ENCODE measurements at places on chromosomes 16 and 17. TPM values are rescaled to one million over a fixed set of nuclear protein-coding genes. Genes with fewer than 3 reads are reported as not detected.
A peak's percentile ranks its signal among the peaks of the same experiment; 100 is the strongest.

DNA sequence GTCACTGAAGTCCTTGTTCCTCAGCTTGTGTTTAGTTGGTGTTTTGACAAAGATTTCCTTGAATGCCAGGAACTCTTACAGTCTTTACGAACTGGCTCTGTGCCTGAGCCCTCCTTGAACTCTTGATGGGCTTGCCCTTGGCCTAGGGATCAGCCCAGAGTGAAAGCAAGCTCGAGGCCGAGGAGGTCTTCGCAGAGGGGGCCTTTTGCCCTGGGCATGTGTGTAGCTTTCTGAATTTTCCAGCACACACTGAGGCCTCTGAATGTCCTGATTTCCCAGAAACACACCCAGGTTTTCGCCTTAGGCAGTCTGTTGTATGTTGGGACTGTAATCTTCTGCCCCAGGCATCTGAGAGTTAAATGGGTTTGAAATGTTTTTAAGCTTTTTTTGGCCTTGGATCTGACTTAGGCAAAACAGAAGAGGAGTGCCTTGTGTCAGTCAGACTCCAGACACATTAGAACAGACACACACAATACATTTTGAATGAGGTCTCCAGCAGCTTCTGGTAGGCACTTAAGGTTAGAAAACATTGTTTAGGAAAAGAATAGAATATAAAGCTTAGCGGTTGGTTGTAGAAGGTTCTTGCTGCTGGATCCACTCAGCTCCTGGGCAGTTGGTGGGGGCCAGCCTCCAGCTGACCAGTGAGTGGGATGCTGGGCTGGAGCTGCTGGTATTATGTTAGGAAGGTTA is 17.1 kb downstream of the FOXK2 start:
- H3K4me1 ChIP-seq: peaks cover under 1% of the 10 kb centered on the region
- no peak overlapping the region for H3K27ac ChIP-seq
- H3K27me3 ChIP-seq: no peaks in the 10 kb centered on the region
- DNase-seq: no peak
- H3K4me3 ChIP-seq: no peak overlapping the region

GRCh38 chr17:8147805-8148404 is 4.3 kb downstream of the PER1 start:
- DNase-seq: no peak
- no peak overlapping the region for H3K27ac ChIP-seq
- peaks cover 75% of the 10 kb centered on the region for H3K36me3 ChIP-seq
- H3K27me3 ChIP-seq: no peaks in the 10 kb centered on the region
- peaks cover 37% of the 10 kb centered on the region for H3K4me1 ChIP-seq
- H3K4me3 ChIP-seq: no peak overlapping the region

DNA sequence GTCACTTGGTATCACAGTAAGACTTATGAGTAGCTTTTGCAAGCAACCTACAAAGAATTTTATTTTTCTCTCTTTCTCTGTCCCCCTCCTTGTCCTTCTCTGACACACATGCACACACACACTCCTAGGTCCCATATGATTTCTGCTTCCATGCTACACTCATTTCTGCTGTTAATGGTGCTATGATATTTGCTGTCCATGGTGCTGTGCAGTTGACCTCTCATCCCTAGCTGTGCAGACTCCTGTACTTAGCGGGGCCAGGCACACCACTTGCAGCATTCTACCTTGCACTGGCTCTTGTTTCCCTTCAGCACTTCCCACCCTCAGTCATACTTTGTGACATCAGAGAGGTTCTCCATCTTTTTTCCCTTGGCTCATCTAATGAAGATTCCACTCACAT is 158.9 kb upstream of the CNTNAP4 start:
- no peak overlapping the region for H3K27ac ChIP-seq
- DNase-seq: no peak
- H3K27me3 ChIP-seq: no peaks in the 10 kb centered on the region
- no peak overlapping the region for H3K4me3 ChIP-seq
- H3K36me3 ChIP-seq: no peaks in the 10 kb centered on the region

The IKZF3 gene
- 108 TPM for total RNA-seq

The BEAN1 gene
- total RNA-seq: not detected

- no peak for DNase-seq
- peaks cover 10% of the 10 kb centered on the region for H3K4me1 ChIP-seq
- H3K36me3 ChIP-seq: no peaks in the 10 kb centered on the region
- no peak overlapping the region for H3K4me3 ChIP-seq
- H3K27me3 ChIP-seq: no peaks in the 10 kb centered on the region
Measured at GRCh38 chr16:27152121-27152520, 51.2 kb upstream of the KDM8 start.

DNA sequence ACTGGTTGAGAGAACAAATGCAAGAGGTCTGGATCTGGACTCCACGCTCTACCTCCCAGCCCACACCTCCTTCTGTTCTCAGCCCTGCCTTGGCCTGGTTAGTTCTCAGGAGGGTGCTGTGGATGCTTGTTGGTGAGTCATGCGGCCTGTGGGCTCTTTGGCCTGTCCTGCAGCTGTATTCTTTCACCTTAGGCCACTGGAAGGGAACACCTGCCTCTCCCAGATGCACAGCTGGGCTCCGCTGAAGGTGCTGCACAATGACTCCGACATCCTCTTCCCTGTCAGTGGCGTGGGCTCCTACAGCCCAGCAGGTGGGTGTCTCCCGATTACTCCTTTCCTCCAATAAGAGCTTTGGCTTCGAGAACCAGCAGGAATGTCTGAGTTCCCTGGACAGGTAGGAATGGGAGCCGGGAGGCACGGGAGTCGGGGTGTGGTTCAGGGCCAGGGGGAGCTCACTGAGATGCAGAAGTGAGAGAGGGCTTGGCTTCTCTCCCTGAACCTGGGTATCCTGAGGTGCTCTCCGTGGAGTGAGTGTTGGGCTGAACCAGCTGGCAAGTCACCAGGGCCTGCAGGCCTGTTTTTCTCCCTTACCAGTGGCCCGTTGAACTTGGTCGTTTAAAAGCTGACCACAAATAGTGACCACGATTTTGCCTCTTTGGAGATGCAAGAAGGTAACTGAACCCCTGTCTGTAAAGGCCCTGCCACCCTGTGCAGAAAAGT is 85.0 kb downstream of the SNX29 start:
- H3K4me3 ChIP-seq: no peak overlapping the region
- H3K4me1 ChIP-seq: peaks cover 9% of the 10 kb centered on the region
- peaks cover 8% of the 10 kb centered on the region for H3K36me3 ChIP-seq
- no peak for DNase-seq
- no peak overlapping the region for H3K27ac ChIP-seq
- no peaks in the 10 kb centered on the region for H3K27me3 ChIP-seq

DNA sequence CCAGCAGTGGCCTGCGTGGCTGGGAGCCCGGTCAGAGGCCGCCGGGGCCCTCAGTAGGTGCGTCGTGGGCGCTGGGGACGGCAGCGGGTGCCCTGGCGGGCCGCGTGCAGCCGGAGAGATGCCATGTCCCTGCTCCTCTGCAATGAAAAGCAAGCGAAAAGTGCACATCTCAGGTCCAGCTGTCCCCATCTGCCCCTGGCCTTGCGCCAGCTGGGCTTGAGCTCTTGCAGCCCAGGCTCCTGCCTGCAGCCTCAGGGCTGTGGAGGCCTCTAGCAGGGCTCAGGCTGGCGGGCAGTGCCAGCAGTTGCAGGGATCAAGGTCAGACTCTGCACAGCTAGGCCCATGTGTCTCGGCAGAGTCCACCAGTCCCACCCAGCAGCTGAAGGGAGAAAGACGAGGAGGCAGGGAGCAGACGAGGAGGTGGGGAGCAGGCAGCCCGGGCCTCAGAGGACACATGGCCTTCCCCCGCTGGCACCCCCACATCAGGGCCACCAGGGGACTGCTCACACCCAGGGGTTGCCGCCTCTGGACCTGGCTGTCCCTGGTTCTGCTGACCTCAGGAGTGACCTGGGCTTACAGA is 11.2 kb downstream of the SLC16A3 start:
- H3K27me3 ChIP-seq: no peaks in the 10 kb centered on the region
- peaks cover 30% of the 10 kb centered on the region for H3K36me3 ChIP-seq
- H3K4me3 ChIP-seq: no peak overlapping the region
- H3K4me1 ChIP-seq: peaks cover 28% of the 10 kb centered on the region

GRCh38 chr16:80027007-80027965 is 426.7 kb upstream of the MAF start:
- no peaks in the 10 kb centered on the region for H3K27me3 ChIP-seq
- H3K27ac ChIP-seq: no peak overlapping the region
- peaks cover 5% of the 10 kb centered on the region for H3K4me1 ChIP-seq
- H3K4me3 ChIP-seq: peak overlapping the region; percentile 9

DNA sequence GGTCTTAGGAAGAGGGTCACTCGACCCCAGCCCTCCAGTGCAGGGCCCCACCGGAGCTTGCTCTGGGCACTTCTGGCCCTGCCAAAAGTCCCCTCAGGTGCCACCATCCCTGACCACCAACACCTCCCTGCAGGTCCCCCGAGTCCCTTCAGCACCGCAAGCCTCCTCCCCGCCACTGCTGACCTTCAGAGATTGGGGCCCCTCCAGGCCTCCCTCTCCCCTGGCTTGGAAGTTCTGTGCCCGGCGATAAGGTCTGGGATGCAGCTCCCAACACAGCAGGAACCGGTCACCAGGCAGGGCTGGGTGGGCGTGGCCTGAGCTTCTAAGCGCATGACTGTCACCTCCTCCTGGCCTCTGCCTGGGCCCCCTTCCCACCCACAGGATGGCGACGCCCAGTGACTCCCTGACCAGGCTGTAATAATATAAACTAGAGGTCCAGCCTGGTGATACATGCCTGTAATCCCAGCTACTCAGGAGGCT is 11.2 kb downstream of the PIEZO1 start:
- H3K27ac ChIP-seq: no peak overlapping the region
- peaks cover 5% of the 10 kb centered on the region for H3K36me3 ChIP-seq
- no peak for DNase-seq
- H3K4me3 ChIP-seq: no peak overlapping the region
- no peaks in the 10 kb centered on the region for H3K27me3 ChIP-seq

The FUS gene
- total RNA-seq: 410 TPM

DNA sequence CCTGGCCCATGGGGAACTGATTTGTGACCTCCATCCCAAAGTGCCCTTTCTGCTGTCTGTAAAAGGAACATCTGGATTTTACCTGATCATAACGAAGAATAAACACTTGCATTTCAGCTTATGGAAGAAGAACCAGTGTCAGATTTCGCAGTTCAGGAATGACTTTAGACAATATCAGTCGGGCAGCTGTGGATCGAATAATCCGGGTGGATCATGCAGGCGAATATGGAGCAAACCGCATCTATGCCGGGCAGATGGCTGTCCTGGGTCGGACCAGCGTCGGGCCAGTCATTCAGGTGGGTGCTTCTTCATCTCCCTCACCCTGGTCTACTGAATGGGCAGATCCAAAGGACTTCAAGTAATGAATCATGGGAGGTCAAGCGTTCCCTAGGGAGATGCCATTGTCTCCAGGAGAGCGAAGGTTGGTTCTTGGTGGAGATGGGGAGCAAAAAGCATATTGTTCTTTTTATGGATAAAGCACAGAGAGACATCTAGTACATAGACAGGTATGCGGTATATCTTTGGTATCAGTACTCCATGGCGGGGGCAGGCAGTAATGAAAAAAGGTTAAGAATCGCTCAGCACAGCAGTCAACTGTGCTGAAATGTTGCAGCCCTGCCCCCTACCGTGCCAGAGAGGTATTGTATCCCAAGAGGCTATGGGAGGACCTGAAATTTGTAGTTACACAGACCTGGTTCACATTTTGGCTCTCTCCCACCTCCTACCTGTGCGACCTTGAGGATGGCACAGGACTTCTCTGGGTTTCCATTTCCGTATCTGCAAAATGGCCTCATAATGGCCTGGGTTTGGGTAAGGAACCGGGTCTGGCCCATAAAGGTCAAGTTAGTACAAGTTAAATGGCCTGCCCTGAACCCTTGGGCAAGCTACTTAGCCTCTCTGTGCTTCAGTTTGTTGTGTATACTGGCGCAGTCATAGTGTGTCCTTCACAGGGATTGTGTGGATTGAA is 4.7 kb downstream of the COQ7 start:
- no peak overlapping the region for H3K4me3 ChIP-seq
- H3K36me3 ChIP-seq: peaks cover 7% of the 10 kb centered on the region
- peaks cover 11% of the 10 kb centered on the region for H3K4me1 ChIP-seq
- H3K27me3 ChIP-seq: no peaks in the 10 kb centered on the region

- H3K36me3 ChIP-seq: no peaks in the 10 kb centered on the region
- no peak overlapping the region for H3K27ac ChIP-seq
- DNase-seq: no peak
- H3K4me1 ChIP-seq: no peaks in the 10 kb centered on the region
- no peaks in the 10 kb centered on the region for H3K27me3 ChIP-seq
Measured at GRCh38 chr17:21090902-21091618, 35.7 kb upstream of the DHRS7B start.

The QRICH2 gene
- total RNA-seq: 3.2 TPM

- peaks cover 28% of the 10 kb centered on the region for H3K36me3 ChIP-seq
- peak within 1 kb of the TSS; percentile 80 for H3K4me3 ChIP-seq
- H3K27me3 ChIP-seq: no peaks in the 10 kb centered on the region
- peaks cover 33% of the 10 kb centered on the region for H3K4me1 ChIP-seq
- DNase-seq: peak; percentile 94
Measured at GRCh38 chr17:82458179-82458884, at the start of gene NARF. Gene NARF (plus strand): TSS chr17:82458741. CDS start chr17:82458804, 63 bp downstream.

GRCh38 chr17:58338841-58339754 is 10.5 kb upstream of the TSPOAP1 start:
- H3K27ac ChIP-seq: peak overlapping the region; percentile 97
- H3K4me1 ChIP-seq: peaks cover 58% of the 10 kb centered on the region
- DNase-seq: peak; percentile 36

GRCh38 chr16:72835086-72835485 is 212.8 kb downstream of the ZFHX3 start:
- H3K36me3 ChIP-seq: no peaks in the 10 kb centered on the region
- no peaks in the 10 kb centered on the region for H3K27me3 ChIP-seq
- no peaks in the 10 kb centered on the region for H3K4me1 ChIP-seq
- DNase-seq: no peak

The CHST4 gene
- total RNA-seq: not detected

DNA sequence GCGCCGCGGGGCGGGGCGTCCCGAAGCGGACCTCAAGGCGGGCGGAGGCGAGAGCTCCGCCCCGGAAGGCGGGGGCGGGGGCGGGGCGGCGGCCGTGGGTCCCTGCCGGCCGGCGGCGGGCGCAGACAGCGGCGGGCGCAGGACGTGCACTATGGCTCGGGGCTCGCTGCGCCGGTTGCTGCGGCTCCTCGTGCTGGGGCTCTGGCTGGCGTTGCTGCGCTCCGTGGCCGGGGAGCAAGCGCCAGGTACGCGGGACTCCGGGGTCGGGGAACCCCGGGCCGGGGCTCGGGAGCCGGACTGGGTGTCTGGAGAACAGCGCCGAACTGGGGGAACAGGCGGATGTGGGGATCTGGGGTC is at the start of gene TNFRSF12A:
TNFRSF12A (plus strand) TSS at position 122 of the 357 bp plus-strand sequence; CDS start at position 152, 30 bp downstream.
- peaks cover 22% of the 10 kb centered on the region for H3K27me3 ChIP-seq
- peak within 1 kb of the TSS; percentile 85 for H3K27ac ChIP-seq
- peak within 1 kb of the TSS; percentile 59 for H3K4me3 ChIP-seq
- H3K4me1 ChIP-seq: peaks cover 21% of the 10 kb centered on the region

GRCh38 chr17:67492251-67492740 is 115.2 kb downstream of the PITPNC1 start:
- H3K36me3 ChIP-seq: no peaks in the 10 kb centered on the region
- H3K27me3 ChIP-seq: no peaks in the 10 kb centered on the region
- H3K4me3 ChIP-seq: no peak overlapping the region
- peaks cover 3% of the 10 kb centered on the region for H3K4me1 ChIP-seq
- DNase-seq: no peak
